ENCODE measurements at places on chromosomes 1 and 21.

GRCh38 chr21:37711836-37712568, 204.3 kb downstream of the KCNJ6 start:
- DNase-seq: peak; percentile 46

- DNase-seq: no peak
Measured at GRCh38 chr1:15843826-15844572, 3.5 kb upstream of the SPEN start.

GRCh38 chr1:2804628-2805351, 3.3 kb upstream of the TTC34 start:
- no peak for DNase-seq

DNA sequence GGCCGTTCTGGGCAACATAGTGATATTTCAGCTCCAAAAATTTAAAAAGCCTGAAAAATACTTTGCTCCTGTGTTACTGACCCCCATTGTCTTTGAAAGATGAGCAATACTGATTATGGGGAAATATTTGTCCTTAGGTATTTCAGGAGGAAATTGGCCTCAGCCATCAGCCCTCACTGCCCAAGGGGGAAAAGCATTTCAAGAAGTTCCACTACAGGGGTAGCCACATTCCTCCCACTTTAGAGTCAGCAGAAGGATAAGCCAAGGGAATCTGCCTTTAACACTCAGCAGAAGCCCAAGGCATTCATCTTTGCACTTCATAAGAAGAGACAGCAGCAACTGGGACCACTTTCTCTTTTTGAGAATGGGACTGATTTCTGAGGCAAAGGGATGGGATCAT, 40.5 kb upstream of the ZNF326 start:
- no peak for DNase-seq
